ENCODE measurements at places on chromosomes 1 and 21.

DNA sequence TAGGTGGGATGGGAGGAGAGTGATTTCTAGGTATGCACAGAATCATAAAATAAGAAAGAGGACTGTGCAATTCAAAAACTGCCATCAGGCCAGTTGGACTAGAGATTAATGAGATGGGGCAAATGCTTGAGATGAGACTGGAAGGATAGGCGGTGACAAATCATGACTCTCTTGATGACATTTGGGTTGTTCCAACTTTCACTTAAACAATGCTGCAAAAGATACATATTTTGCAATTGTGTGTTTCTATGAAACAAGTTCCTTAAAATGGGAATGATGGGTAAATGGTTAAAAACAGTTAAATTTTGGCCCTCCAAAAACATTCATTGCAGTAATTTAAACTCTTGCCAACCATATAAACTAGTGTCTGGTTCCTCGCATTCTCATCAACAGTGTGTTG is 55.2 kb downstream of the RNASEL start:
- DNase-seq = no peak

DNA sequence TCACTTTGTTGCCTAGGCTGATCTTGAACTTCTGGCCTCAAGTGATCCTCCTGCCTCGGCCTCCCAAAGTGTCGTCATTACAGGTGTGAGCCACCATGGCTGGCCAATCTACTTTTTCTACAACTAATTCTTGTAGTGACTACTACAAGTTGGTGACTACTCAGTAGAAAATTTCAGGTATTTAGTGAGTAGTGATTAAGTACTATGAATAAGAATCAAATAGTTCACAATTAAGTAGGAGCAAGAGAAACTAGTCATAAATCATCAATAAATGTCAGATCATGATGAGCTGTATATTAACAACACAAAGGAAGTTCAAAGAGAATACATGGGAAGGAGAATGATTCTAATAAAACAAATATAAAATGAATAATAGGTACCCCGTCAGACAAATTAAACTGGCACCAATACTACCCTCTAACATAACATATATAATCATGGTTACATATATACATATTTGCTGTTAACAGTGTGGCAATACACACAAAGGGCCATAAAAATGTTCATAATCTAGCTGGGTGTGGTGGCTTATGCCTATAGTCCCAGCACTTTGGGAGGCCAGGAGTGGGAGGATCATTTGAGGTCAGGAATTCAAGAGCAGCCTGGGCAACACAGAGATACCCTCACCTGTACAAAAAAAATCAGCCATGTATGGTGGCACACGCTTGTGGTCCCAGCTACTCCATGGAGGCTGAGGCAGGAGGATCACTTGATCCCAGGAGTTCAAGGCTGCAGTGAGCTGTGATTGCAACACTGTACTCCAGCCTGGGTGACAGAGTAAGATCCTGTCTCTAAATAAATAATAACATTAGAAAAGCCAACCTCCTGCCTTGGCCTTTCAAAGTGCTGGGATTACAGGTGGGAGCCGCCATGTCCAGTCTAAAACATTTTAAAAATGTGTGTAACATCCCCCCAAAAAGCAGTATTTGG is 19.1 kb downstream of the YY1AP1 start:
- DNase-seq = no peak

DNA sequence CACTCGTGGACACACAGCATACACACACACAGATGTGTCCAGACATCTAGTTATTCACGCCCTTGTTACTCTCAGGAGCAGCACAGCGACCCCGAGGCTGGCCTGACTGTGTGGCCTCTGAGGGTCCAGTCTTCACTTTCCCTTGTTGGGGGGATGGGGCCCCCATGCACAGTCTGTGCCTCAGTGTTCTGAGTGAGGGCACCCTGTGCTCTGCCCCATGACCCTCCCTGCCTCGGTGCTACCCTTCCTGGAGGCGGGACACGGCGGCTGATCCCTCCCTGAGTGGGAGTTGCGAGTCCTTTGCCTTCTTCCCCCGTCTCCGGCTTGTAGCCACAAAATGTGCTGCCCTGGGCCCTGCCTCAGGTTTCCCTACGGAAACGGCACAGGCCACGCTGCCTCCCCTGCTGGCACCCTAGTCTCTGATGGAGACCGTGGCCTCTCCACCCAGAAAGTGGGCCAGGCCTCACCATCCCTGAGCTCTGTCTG is 8.6 kb downstream of the CSTB start:
- no peak for DNase-seq

GRCh38 chr1:64543831-64544230 is 73.9 kb downstream of the CACHD1 start:
- DNase-seq = no peak

DNA sequence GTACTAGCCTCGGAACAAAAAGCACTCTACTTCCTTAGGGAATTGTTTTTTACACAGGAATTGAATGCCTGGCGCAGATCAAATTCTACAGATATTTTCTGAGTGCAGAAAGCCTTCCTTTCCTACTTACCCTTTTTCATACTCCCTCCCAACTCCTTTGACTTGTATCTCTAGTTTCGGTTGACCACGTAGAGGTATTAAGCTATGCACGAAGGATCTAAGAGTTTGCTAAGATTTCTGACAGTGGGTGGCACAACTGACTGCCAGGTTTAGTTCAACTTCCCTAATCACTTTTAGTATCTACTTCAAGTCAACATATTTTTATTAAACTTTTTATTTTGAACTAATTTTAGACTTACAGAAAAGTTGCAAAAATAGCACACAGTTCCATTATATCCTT is 5.0 kb downstream of the TOR1AIP2 start:
- no peak for DNase-seq

DNA sequence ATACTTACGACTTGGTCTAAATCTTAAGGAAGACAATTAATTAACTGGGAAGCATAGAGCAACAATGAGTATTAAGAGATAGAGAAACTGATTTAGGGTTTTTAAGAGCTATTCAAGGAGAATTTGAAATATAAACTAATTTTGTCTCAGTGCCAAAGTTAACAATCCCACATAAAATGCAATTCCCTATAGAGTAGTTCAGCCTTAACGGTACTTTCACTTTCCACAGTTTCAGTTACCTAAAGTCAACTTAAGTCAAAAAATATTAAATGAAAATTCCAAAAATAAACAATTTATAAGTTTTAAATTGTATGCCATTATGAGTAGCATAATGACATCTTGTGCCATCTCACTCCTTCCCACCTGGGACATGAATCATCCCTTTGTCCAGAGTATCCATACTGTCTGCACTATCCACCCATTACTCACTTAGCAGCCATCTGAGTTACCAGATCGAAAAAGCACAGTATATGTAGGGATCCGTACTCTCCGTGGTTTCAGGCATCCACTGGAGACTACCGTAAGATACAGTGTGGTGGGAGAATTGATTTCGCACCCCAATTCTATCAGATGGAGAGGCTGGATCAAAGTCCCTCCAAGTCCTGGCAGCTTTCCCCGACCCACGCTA is 4.8 kb upstream of the SARS1 start:
- no peak for DNase-seq

DNA sequence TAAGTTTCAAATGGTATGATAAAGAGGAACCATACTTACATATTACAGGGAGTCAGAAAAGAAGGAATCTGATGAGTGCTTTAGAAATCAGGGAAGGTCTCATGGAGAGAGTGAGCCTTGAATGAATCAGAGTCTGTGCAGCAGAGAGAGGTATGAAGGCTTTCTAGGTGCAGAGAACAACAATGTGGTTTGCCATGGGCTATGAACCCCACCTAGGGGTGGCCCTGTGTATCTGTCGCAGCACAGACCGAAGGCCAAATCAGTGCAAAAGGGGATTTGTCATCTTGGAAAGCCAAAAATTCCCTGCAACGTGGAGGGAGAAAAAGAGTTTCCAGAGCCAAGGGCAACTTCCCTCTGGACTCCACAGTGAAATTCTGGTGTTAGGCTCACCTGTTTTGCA is 3.5 kb downstream of the PAPPA2 start:
- no peak for DNase-seq

DNA sequence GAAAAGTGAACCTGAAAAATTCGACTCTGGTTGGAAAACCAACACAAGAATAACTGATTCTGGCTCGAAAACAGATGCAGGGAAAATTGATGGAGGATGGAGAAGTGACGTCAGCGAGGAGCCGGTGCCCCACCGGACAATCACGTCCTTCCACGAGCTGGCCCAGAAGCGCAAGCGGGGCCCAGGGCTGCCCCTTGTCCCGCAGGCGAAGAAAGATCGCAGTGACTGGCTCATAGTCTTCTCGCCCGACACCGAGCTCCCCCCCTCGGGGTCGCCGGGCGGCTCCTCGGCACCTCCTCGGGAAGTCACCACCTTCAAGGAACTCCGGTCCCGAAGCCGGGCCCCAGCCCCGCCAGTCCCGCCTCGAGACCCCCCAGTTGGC is 1.9 kb downstream of the RUSC1 start:
- no peak for DNase-seq

GRCh38 chr1:165793951-165794350 is 25.3 kb upstream of the TMCO1 start:
- no peak for DNase-seq

DNA sequence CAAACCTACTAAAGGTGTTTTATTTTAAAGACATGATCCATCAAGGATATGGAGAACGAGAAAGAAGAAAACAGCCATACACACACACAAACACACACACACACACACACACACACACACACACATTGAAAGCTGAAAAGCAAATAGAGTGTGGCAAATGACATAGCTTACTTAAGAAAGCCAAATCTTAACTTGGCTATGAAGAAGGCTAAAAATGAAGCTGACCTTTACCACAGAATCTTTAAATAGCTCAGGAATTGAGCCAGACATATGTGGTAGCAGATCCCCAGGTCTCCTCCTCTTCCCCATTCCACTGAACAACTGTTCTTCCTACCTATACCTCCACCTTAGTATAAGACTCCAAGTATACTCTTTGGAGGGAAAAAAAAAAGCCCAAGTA is 185.6 kb downstream of the CLEC20A start:
- DNase-seq = no peak

- no peak for DNase-seq
These were observed 3.4 kb downstream of the WNT9A start for GRCh38 chr1:227944090-227944930.

DNA sequence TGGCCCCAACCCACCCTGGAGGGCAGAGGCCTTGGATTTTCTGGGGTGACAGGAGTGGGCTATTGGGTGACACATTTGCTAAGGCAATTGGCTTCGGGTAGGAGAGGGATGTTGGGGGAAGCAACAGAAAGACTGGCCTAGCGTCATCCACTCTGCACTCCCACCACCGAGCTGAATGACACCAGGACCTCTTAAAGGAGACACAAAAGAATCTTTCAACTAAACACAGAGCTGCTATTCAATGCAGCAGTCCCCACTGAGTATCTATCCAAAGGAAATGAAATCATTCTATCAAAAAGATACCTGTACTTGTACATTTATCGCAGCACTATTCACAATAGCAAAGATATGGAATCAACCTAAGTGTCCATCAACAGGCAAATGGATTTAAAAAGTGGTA is 6.2 kb downstream of the TFF2 start:
- DNase-seq = no peak

- no peak for DNase-seq
These were observed 70.9 kb downstream of the ERI3 start for GRCh38 chr1:44284184-44284583.

DNA sequence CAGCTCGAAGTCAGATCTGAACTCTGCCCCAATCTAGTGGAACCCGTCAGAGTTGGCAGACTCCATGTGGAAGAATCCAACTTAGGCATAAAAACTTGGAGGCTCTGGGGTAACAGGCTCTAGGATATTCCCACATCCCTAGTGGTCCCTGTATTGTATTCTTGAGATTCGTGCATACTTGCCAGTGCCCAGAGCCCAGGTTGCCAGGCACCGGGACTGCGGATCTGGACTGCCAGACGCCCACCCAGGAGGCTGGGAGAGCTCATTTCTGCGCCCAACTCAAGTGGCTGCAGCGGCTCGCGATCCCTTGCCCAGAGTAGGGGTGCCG is 1.1 kb downstream of the GRIK1 start:
- no peak for DNase-seq

DNA sequence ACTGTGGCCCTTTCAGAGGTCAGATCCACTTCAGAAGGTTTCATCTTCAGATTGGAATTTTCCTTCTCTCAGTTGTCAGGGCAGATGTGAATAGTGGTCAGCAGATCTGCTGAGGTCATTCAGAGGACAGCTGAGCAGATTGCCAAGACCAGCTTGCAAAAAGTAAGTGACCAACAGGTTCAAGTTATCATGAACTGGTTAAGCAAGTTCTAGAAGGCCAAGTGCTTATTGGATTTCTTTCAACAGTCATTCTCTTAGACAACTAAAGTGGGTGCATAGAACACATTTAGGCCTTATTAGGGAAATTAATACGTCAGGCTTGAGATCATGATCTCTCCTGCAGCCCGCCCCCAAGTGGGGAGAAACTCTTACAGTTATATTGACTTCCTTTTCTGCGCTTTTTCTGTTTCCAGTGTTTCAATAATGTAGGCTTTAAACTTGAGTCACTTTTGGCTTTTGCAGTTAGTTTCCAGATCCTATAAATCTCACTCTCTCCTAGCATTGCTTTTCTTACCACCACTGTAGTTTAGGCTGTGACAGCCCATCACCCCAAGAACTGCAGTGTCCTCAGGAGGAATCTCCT is 96.4 kb downstream of the C1orf21 start:
- no peak for DNase-seq

DNA sequence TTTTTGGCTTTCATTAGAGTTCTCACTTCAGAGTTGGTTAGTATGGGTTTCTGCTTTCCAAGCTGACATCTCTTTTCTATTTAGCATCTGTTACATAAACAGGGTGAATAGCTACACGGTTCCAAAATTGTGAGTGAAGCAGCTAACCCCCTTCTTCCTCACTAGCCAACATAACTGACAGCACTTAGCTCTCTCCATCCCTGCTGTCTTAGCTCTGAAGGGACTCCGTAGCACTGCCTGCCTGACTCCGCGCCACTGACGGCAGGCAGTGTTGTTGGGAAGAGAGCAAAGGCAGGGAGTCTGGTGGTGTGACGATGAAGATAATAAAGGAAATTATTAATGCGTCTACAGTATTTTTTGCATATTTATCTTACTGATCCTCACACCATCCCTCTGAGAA is 247.0 kb downstream of the PTBP2 start:
- DNase-seq = no peak
